NCI-H187 (cell line): ENCODE measurements at places on chromosomes 5 and 9.

DNA sequence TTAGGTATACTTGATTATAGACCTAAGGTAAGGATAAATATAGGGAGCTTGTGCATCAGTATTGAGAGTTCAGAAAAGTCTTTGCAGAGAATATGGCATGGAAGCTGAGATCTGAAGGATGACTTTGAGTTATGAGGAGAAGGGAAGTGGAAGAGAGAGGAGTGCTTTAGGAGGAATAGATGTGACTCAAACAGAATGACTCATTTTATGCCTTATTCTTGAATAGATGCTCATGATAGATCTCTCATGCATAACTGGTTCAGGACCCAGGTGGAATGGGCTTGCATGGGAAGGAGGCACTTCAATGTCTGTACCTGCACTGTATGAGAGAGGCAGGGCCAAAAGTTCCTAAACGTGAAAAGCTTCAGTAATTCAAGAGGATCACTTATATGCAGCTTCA, 103.3 kb downstream of the CWC27 start:
- DNase-seq, result no peak

- no peak for DNase-seq
Measured at GRCh38 chr5:173733831-173734501, 117.5 kb upstream of the BOD1 start.

GRCh38 chr9:114723931-114724330, 41.9 kb upstream of the TEX48 start:
- no peak for DNase-seq

DNA sequence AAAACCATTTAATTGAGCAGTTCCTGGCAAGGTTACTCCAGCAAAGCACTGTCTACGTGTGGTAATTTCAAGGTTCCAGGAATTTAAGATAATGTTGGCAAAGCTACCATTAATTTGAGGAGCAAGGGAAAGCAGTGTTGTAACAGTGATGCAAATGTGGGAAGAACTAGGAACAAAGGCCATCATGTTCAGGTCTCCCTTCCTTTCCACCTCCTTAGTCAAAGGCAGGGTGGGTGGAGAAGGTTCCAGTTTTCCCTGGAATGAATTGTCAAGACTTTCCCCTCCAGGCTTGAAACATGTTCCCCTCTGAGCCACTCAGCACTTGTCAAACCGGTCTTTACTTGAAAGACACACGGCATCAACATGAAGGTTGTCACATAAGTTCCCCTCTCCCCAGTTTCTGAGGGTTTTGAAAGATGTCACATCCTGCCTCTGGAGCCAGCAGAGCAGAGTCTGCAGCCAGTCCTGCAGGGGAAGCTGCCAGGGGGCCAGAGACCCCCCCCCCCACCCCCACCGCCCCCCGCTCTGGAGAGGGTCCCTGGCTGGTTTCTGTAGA, 226.0 kb downstream of the GAS1 start:
- DNase-seq, result no peak

GRCh38 chr9:137604345-137605086, 970 bp upstream of the ARRDC1 start:
- DNase-seq, result no peak

GRCh38 chr9:91896513-91897121, 53.4 kb downstream of the ROR2 start:
- DNase-seq, result no peak

GRCh38 chr5:54774281-54775170, 210.9 kb downstream of the ESM1 start:
- no peak for DNase-seq

DNA sequence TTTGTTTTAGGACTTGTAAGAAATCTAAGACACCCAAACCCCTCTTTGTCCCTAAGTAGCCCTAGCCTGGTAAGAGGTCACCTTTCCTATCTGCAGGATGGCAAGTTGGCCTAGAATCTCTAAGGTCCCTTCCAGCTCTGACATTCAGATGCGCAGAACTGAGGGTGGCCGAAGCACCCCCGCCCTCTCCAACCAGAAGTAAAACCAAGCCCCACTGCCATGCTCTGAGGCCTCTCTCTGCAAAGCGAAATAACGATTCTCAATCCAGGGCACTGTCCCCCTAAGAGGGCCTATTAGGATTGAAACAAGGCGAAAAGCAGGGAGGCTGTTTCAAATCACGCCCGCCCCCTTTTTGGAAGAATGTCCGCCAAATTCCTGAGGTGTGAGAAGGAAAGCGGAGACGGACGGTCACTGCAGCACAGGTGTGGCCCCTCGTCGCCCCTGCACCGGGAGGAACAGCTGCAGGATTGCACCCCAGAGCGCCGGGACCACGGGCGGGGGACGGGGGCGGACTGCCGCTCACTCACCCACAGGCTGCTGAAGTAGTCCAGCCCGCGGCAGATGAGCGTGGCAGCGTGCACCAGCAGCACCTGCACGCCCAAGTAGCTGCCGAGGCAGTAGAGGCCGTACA, 824 bp downstream of the TMEM245 start:
- DNase-seq, result no peak

DNA sequence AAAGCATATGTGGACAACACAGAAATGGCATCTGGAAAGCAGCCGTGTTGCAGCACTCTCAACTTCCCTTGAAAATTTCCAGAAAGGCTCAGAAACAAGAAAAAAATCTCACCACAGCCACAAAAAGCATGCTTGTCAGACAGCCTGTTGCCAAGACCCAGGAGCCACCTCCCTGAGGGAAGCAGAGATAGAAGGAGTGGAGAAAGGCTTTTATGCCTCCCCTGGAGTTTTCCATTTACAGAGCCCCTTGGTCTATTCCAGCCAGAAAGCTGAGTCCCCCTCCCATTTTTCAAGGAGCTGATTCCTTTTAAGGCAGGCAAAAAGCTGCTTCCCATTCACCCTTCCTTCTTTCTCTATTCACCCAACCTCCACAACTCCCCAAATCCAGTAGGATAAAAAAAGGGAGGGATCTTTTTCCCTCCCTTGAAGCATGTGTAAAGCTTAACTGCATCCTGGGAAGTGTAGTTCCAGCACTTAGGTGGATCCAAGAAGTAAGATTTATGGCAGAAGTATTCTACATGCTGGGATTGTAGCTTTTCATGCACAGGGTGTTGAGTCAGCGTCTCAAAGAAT, 37.1 kb upstream of the PALM2AKAP2 start:
- no peak for DNase-seq

GRCh38 chr5:31273631-31274378, 80.3 kb downstream of the CDH6 start:
- DNase-seq, result no peak

DNA sequence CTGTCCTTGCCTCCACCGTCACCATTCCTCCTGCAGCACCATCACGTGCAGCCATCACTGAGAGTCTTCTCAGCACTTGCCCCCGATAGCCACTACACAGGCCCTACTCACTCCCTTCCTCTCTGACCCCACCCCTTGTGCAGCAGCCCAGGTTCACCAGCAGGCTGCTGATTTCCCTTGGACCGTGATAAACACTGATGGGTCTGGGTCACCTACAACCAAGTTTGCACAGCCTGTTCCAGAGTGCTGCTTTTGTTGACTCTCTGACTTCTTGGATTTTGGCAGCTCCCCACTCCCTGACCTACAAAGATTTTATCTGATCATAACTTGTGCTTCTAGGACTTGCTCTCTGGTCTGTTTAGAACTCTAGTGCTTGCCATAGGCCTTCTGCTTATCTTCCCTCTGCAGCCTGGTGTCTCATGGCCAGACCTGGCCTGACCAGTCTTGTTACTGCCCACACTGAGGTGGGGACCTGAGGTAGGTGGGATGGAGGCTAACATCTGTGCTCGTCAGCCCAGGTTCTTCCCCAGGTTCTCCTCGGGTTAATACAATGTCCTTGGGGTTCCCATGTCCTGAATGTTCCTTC, 109.3 kb downstream of the TARS1 start:
- DNase-seq, result no peak

DNA sequence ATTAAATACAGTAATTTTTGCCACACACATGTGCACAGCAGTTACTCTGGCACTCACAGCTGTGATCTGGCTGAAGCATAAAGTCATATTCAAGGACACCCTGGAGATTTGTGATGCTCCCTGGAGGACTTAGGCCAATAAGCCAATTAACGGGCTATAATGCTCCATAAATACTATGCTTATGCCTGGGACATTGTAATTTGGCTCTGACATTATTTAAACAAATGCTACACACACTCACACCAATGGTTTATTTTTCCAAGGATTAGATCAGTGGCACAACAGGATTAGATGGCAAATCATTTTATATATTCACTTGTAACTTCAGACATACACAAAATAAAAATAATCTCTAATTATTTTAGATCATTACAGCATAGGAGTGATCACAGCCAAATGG, 111.2 kb downstream of the LMNB1 start:
- no peak for DNase-seq

DNA sequence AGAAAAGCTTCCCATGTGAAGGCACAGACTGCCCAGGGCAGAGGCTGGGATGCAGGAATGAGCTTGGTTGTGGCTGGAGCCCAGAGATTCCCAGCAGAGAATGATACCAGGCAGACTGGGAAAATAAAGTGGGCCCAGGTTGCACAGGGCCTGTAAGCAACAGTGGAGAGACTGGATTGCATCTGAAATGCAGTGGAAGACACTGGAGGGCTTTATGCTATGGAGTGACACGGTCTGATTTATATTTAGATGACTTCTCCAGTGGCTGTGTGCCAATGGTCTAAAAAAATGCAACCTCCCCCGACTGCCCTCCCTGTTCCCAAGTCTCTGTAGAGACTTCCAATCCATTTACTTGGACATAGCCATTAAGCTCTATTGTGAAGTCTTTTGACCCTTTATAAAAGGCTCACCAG, 951.1 kb upstream of the DMAC1 start:
- no peak for DNase-seq

DNA sequence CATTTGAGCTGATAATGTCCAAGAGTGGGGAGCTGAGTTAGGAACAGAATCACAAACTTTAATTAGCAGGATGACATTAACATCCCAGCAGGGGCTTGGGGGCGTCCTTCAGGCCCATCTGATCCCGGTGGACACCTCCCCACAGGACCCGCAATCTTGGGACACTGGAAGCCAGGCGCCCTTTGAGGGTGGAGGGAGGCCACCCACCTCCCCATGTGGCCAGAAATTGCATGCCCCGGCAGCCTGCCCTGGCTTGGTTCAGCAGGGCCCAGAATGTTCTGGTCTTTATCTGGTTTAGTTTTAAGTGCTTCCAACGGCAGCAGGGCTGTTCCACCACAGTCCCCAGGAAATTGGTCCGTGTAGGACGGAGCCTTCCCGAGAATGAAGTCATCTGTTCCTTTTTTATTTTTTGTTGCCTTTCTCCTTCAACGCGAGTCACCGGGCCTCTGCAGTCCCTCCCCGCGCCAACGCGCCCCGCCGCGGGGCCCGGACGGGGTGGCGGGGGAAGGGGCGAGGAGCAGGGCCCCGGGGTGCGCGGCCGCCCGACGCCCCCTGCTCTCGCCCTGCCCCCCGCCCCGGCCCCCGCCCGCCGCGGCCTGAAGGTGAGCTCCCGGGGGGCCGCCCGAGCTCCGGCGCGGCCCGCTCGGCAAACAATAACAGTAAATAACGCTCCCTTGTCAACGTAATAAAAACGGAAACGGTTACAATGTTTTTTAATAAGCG, 207.9 kb downstream of the C9orf50 start:
- DNase-seq, result no peak

GRCh38 chr5:178590141-178590923, at the start of gene COL23A1:
TSS of gene COL23A1 (minus strand) at chr5:178590393.
- no peak for DNase-seq

GRCh38 chr5:6760686-6761085, 47.5 kb downstream of the TENT4A start:
- no peak for DNase-seq

- no peak for DNase-seq
Measured at GRCh38 chr9:107673861-107674720, 184.5 kb upstream of the KLF4 start.

GRCh38 chr5:144484124-144484897, 313.6 kb downstream of the KCTD16 start:
- DNase-seq, result no peak

DNA sequence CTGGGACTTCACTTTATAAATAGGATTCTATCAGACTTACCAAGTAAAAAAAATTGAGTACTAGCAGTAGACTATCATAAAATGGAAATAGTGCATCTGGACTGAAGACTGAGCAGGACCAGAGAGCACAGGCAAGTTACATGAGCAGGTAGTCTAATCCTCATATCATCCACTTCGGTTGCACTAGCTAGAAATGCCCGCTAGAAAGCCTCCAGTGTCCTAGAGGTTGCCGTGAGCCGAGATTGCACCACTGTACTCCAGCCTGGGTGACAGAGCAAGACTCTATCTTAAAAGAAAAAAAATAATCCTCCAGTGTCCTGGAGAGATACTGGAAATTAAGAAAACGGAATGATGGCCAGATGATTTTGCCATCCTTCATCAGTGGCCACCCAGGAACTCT, 20.0 kb downstream of the C5orf47 start:
- DNase-seq, result no peak

DNA sequence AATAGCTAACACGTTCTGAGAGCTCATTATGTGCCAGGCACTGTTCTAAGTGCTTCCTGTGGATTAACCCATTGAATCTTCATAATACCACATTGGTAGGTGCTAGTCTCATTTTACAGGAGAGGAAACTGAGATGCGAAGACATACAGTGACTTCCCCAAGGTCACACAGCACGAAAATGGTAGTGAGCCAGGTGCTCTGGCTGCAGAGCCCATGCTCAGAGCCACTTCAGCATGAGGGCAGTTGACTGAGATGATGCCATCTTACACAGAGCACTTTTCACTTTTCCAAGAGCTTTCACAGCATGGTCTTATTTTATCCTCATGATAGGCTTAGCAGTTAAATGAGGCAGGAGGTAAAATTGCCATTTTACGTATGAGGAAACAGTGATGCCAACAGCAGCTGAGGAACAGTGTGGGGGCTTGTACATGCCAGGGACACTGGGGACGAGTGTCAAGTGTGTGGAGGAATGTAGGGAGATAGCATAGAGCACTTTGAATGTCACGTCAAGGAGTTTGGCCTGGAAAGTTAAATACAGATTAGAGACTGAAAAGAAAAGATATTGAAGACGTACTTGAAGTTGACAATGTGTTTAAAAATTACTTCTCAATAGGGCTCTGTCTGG, 180.0 kb downstream of the KIF4B start:
- no peak for DNase-seq

GRCh38 chr9:120643061-120643460, 63.1 kb upstream of the CDK5RAP2 start:
- DNase-seq, result no peak

GRCh38 chr9:99561961-99562565, 259.6 kb upstream of the NR4A3 start:
- DNase-seq, result no peak

- no peak for DNase-seq
Measured at GRCh38 chr5:76521240-76521758, 101.9 kb downstream of the F2RL2 start.

GRCh38 chr5:151775025-151775606, 3.4 kb downstream of the G3BP1 start:
- DNase-seq, result no peak

GRCh38 chr9:115164511-115164974, 46.6 kb upstream of the TNC start:
- no peak for DNase-seq

- DNase-seq, result no peak
Measured at GRCh38 chr9:14383294-14383693, 69.4 kb upstream of the NFIB start.

- DNase-seq, result no peak
Measured at GRCh38 chr5:16457853-16458252, 7.7 kb downstream of the ZNF622 start.

GRCh38 chr5:160979385-160979784, 127.4 kb upstream of the ATP10B start:
- DNase-seq, result no peak

GRCh38 chr9:127987103-127987614, 6.4 kb upstream of the EEIG1 start:
- no peak for DNase-seq
